ENCODE measurements at places on chromosomes 5 and 9. TPM values are rescaled to one million over a fixed set of nuclear protein-coding genes. Genes with fewer than 3 reads are reported as not detected.

DNA sequence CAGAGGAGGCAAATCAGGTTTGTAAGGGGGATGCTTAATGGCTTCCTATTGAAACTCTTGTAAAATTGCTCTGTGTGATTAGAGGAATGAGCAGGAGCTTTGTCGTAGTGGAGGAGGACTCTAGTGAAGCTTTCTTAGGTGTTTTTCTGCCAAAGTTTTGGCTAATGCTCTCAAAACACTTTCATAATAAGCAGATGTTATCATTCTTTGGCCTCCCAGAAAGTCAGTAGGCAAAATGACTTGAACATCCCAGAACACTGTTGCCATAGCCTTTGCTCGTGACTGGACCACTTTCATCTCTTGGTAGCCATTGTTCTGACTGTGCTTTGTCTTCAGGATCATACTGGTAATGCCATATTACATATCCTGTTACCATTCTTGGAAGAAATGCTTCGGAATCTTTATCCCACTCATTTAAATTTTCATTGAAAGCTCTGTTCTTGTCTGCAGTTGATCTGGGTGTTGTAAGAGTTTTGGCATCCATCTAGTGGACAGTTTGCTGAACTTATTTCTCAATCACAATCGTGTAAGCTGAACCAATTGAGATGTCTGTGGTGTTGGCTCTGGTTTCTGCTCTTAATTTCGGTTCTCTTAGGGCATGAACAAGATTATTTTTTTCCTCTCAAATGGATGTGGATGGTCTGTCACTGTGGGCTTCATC lies 187.6 kb downstream of the COMMD10 start:
- no peaks in the 10 kb centered on the region for H3K36me3 ChIP-seq
- H3K4me3 ChIP-seq = no peak overlapping the region
- H3K27me3 ChIP-seq = no peaks in the 10 kb centered on the region
- no peak for DNase-seq
- H3K4me1 ChIP-seq = no peaks in the 10 kb centered on the region

DNA sequence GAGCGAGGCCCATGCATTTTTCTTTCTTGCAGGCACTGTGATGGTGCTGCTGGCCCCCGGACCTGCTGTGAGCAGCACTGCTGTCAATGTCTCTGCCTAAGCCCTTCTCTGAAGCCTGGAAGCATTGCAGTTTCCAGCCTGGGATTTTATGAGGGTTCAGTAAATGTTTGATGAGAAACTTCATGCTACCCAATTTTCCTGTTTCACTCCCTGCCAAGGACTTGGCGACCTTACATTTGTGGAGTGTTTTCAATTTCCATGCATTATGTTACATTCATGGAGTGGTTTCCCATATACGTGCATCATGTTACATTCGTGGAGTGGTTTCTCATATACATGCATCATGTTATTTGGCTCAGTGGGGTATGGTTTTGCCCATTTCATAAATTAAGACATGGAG lies 90.7 kb upstream of the PTCH1 start:
- no peak overlapping the region for H3K27ac ChIP-seq
- DNase-seq = no peak
- no peaks in the 10 kb centered on the region for H3K4me1 ChIP-seq
- no peak overlapping the region for H3K4me3 ChIP-seq
- no peaks in the 10 kb centered on the region for H3K36me3 ChIP-seq
- H3K27me3 ChIP-seq = no peaks in the 10 kb centered on the region

GRCh38 chr5:75168026-75168735 lies 68.5 kb downstream of the ANKRD31 start:
- no peak overlapping the region for H3K4me3 ChIP-seq
- peaks cover 19% of the 10 kb centered on the region for H3K4me1 ChIP-seq
- no peaks in the 10 kb centered on the region for H3K36me3 ChIP-seq
- peak; percentile 62 for DNase-seq

DNA sequence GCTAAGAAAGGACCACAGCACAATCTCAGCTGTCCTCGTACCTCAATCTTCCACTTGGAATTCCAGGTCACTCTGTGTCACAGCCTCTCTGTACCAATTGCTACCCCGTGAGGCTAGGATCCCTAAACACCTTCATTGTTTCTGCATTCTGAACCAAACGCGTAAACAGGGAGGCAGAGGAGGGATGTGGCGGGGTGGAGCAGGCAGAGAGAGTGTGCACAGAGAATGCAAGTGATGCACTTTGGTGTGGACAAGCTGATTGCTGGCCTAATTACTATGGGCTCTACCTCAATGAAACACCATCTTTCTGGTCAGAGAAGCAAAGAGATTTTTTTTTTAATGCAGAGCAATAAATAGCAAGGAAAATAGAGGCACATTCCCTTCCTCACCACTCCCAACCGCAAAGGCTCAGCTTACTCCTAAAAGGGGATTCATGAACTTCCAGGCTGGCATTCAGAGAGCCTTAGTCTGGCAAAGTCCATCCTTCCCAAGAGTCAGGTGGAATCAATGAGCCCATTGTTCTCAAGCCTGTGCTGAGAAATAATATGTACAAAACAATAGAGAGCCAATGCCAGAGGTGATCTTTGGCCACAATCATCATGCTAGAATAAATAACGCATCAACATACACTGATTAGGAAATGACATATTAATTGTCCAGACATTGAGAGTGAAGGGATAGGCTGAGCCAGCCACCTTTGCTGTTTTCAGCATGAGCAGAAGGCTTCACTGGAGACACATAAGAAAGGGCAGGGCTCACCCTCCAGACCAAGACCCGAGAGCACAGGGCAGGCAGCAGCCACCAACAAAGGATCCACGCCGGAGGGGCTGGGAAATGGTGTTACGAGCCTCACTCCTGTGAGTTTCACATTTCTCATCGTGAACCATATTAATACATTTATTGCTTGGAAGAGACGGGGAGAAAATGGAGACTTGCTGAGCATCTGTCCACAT lies 278.8 kb downstream of the ENC1 start:
- H3K27ac ChIP-seq = no peak overlapping the region
- H3K27me3 ChIP-seq = no peaks in the 10 kb centered on the region
- H3K4me1 ChIP-seq = peaks cover 13% of the 10 kb centered on the region

DNA sequence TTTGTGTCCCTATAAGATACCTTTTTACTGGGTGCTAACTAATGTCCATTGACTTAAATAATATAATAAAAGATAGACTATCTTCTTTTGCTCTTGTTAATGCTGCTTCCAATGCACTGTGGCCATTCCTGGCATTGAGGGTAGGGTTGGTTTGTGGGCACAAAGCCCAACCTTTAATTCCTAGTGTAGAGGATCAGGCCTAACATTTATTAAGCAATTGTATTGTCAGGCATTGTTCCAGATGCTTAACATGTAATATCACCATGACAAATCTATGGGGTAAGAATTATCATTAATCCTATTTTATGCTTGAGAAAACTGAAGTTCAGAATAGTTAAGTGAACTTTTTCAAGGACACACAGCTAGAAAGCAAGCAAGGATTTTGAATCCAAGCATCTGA lies 60.4 kb upstream of the GPBP1 start:
- H3K27me3 ChIP-seq = no peaks in the 10 kb centered on the region
- no peaks in the 10 kb centered on the region for H3K36me3 ChIP-seq
- 0 out of 2 replicates have a peak, but pooled peaks cover 4% of the 10 kb centered on the region for H3K4me1 ChIP-seq

DNA sequence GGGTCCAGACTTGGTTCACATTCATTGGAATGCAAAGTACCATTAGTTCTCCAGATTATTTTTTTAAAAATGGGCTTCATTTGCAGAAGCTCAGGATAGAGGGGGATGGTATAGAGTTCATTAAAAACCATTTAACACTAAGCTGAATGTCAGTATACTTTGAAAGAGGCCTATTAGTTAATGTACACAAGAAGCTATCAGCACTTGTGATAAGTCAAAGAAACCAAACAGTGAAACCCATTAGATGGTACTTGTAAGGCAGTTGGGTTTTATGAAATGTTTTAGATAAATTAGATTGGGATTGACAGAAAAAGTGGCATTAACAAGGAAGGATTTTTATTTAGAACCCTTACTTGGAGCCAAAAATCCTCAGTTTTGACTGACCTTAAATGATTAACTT lies 229.2 kb upstream of the MPDZ start:
- no peaks in the 10 kb centered on the region for H3K36me3 ChIP-seq
- H3K27ac ChIP-seq = no peak overlapping the region
- no peak for DNase-seq
- no peaks in the 10 kb centered on the region for H3K27me3 ChIP-seq
- no peaks in the 10 kb centered on the region for H3K4me1 ChIP-seq

DNA sequence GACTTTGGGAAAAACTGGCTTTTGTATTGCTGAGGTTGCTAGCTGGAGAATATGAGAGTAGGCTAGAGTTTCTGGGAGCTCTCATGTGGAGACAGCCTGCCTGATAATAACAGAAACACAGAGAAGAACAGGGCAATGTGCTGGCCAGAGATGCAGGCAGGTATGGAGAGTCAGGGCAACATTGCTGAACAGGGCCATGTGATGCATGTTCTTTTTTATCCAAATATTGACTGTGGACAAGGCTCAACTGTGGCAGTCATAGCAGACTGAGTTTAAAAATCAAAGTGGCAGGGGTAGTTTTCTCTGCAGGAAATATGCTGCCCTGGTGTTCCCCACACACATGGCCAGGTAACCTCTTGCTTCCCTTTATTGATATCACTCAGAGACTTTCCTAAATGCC lies 381.1 kb downstream of the RASEF start:
- no peaks in the 10 kb centered on the region for H3K27me3 ChIP-seq
- no peak for DNase-seq
- H3K36me3 ChIP-seq = no peaks in the 10 kb centered on the region
- H3K4me1 ChIP-seq = no peaks in the 10 kb centered on the region

GRCh38 chr5:155050384-155051019 lies 36.9 kb downstream of the KIF4B start:
- H3K4me1 ChIP-seq = peaks cover 21% of the 10 kb centered on the region
- peaks cover 1% of the 10 kb centered on the region for H3K27me3 ChIP-seq
- no peak for DNase-seq
- no peak overlapping the region for H3K27ac ChIP-seq
- no peak overlapping the region for H3K4me3 ChIP-seq

GRCh38 chr9:114570742-114571141 lies 16.8 kb upstream of the ATP6V1G1 start:
- no peak for DNase-seq
- H3K27me3 ChIP-seq = no peaks in the 10 kb centered on the region
- H3K36me3 ChIP-seq = no peaks in the 10 kb centered on the region
- no peak overlapping the region for H3K4me3 ChIP-seq

- H3K36me3 ChIP-seq = no peaks in the 10 kb centered on the region
- 0 out of 2 replicates have a peak, but pooled peaks cover 6% of the 10 kb centered on the region for H3K4me1 ChIP-seq
- no peak overlapping the region for H3K27ac ChIP-seq
- no peaks in the 10 kb centered on the region for H3K27me3 ChIP-seq
- DNase-seq = no peak
These were observed 77.6 kb downstream of the CDO1 start for GRCh38 chr5:115738830-115739229.

DNA sequence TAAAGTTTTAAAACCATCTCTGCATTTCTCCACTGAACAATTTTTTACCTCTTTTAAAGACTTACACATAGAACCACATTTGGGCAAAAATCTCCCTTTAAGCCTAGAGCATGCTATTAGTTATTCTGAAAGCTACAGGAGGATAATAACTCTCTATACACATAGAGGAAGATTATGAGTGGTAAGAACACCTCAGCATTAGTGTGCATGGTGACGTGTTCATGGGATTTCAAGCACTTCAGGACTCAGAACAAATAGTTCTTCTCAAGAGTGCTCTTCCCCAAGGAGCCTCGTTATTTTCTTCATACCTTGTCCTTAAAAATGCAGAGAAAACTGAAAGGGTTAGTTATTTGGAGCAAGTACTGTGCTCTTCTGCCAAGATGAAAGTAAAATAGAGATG lies 256.9 kb upstream of the TUSC1 start:
- no peaks in the 10 kb centered on the region for H3K4me1 ChIP-seq
- no peak overlapping the region for H3K4me3 ChIP-seq
- H3K27ac ChIP-seq = no peak overlapping the region
- no peak for DNase-seq
- H3K27me3 ChIP-seq = no peaks in the 10 kb centered on the region

The MTREX gene
- 95.2 TPM for total RNA-seq

The TNFSF15 gene
- 0.66 TPM for total RNA-seq

The SLC6A19 gene
- 0.29 TPM for total RNA-seq

The SELENOP gene
- 153 TPM for total RNA-seq

The MYO10 gene
- 67.6 TPM for total RNA-seq

The SLC45A2 gene
- 1.1 TPM for total RNA-seq

The HAVCR2 gene
- 0.41 TPM for total RNA-seq
